ENCODE measurements at places on chromosomes 13 and 19. TPM values are rescaled to one million over a fixed set of nuclear protein-coding genes. Genes with fewer than 3 reads are reported as not detected.

GRCh38 chr13:73119612-73120011, 60.8 kb downstream of the KLF5 start:
- no peaks in the 10 kb centered on the region for H3K36me3 ChIP-seq
- H3K27ac ChIP-seq = no peak overlapping the region
- no peaks in the 10 kb centered on the region for H3K27me3 ChIP-seq
- no peak for DNase-seq

ING1 gene
- total RNA-seq = 25.7 TPM

IER2 gene
- total RNA-seq = 212 TPM

GRCh38 chr19:39031368-39032062, 834 bp downstream of the FBXO27 start:
- peaks cover 14% of the 10 kb centered on the region for H3K36me3 ChIP-seq
- peak overlapping the region; percentile 62 for H3K4me3 ChIP-seq
- peak overlapping the region; percentile 93 for H3K27ac ChIP-seq
- DNase-seq = peak; percentile 94
- peaks cover 27% of the 10 kb centered on the region for H3K4me1 ChIP-seq

DNA sequence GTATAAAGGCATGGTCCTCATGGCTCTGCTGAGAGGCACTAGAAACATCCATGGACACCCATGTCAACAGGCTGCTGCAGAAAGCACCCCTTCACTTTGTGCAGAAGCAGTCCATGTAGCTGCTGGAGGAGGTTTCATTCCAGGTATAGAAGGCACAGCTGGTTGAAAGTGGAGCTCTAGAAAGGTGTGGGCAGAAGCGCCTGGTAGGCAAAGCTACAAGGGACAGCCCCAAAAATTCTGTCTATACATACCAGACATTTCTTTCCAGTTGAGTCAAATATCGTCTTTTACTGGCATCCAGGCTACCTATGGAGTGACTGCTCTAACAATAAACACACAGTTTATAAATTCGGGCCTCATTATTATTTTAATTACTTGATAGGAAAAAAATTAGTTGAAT, 129.3 kb downstream of the ENOX1 start:
- no peaks in the 10 kb centered on the region for H3K27me3 ChIP-seq
- H3K4me1 ChIP-seq = no peaks in the 10 kb centered on the region
- H3K36me3 ChIP-seq = no peaks in the 10 kb centered on the region
- no peak overlapping the region for H3K4me3 ChIP-seq
- H3K27ac ChIP-seq = no peak overlapping the region
- no peak for DNase-seq

DNA sequence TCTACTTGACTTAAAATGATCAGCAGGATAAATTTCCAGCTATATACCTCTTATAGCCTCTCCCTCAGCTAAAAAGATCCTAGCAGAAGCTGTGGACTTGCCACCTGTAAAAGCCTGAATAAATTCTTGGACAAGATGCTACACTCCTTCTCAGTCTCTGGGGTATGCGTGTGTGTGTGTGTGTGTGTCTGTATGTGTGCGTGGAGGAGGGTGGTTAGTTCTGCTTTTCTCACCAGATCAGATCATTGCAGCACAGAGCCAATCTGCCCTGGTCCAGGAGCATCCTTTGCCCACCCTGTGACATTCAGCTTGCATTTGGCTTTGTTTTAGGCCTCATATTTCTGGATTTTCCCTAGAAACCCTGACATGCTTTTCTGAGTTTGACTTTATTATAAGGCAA, 438.3 kb downstream of the RFC3 start:
- no peak overlapping the region for H3K27ac ChIP-seq
- H3K36me3 ChIP-seq = no peaks in the 10 kb centered on the region
- no peaks in the 10 kb centered on the region for H3K27me3 ChIP-seq

DNA sequence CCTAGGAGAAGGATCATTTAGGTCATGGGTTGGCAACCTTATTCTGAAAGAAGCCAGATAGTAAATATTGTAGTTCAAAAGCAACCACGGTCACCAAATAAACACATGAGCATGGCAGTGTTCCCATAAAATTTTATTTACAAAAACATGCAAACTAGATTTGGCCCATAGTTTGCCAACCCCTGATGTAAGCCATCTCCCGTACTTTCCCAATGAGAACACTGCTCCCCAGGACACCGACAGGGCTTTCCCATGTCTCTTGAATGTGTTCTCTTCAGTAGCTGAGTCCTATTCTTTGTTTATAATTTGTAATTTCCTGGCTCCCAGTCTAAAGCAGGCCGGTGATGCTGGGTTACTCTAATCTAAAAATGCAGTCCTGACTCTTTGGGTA, 239.6 kb downstream of the LHFPL6 start:
- no peak overlapping the region for H3K27ac ChIP-seq
- H3K4me1 ChIP-seq = peaks cover 3% of the 10 kb centered on the region
- H3K4me3 ChIP-seq = no peak overlapping the region
- DNase-seq = no peak
- H3K27me3 ChIP-seq = no peaks in the 10 kb centered on the region
- H3K36me3 ChIP-seq = no peaks in the 10 kb centered on the region

PEG3 gene
- 7.2 TPM for total RNA-seq

NCAN gene
- not detected for total RNA-seq

- H3K27ac ChIP-seq = no peak overlapping the region
- no peak for DNase-seq
- H3K4me1 ChIP-seq = no peaks in the 10 kb centered on the region
- no peaks in the 10 kb centered on the region for H3K36me3 ChIP-seq
- peaks cover 43% of the 10 kb centered on the region for H3K27me3 ChIP-seq
These were observed 12.3 kb upstream of the GNG8 start for GRCh38 chr19:46648060-46648960.

DNA sequence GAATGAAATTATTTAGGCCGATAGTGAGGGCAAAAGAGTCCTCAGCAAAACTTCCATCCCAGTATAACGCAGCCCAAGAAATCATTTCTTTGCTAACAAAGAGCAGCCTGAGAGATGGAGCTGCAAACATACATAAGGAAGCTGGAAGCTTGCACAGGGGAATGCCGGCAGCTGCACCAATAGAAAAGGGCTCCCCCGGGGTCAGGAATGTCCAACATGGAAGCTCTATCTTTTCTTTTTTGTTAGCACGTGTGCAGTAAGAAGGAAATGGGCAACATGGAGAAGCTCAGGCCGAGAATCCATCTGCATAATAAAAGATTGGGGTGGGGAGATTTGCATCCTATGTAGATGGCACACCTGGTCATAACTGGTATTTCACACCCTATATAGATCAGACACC, 1363.5 kb upstream of the PCDH20 start:
- no peak for DNase-seq
- no peak overlapping the region for H3K4me3 ChIP-seq
- H3K4me1 ChIP-seq = no peaks in the 10 kb centered on the region
- H3K27me3 ChIP-seq = no peaks in the 10 kb centered on the region
- H3K36me3 ChIP-seq = no peaks in the 10 kb centered on the region

CRB3 gene
- total RNA-seq = 67.3 TPM

- H3K4me3 ChIP-seq = no peak overlapping the region
- H3K36me3 ChIP-seq = peaks cover under 1% of the 10 kb centered on the region
- H3K27ac ChIP-seq = no peak overlapping the region
- DNase-seq = no peak
- peaks cover 38% of the 10 kb centered on the region for H3K4me1 ChIP-seq
These were observed 25.6 kb downstream of the EPS15L1 start for GRCh38 chr19:16446108-16446723.

PCDH17 gene
- total RNA-seq = 0.86 TPM

- H3K27ac ChIP-seq = no peak overlapping the region
- H3K36me3 ChIP-seq = no peaks in the 10 kb centered on the region
- H3K4me1 ChIP-seq = no peaks in the 10 kb centered on the region
- H3K27me3 ChIP-seq = no peaks in the 10 kb centered on the region
- no peak for DNase-seq
- H3K4me3 ChIP-seq = no peak overlapping the region
These were observed 5.2 kb downstream of the DUXA start for GRCh38 chr19:57161985-57162539.

- DNase-seq = no peak
- H3K4me3 ChIP-seq = no peak overlapping the region
- H3K4me1 ChIP-seq = no peaks in the 10 kb centered on the region
- H3K27me3 ChIP-seq = peaks cover 18% of the 10 kb centered on the region
- no peak overlapping the region for H3K27ac ChIP-seq
These were observed 22.6 kb upstream of the CDC16 start for GRCh38 chr13:114212158-114212495.

NLRP12 gene
- total RNA-seq = not detected

DNA sequence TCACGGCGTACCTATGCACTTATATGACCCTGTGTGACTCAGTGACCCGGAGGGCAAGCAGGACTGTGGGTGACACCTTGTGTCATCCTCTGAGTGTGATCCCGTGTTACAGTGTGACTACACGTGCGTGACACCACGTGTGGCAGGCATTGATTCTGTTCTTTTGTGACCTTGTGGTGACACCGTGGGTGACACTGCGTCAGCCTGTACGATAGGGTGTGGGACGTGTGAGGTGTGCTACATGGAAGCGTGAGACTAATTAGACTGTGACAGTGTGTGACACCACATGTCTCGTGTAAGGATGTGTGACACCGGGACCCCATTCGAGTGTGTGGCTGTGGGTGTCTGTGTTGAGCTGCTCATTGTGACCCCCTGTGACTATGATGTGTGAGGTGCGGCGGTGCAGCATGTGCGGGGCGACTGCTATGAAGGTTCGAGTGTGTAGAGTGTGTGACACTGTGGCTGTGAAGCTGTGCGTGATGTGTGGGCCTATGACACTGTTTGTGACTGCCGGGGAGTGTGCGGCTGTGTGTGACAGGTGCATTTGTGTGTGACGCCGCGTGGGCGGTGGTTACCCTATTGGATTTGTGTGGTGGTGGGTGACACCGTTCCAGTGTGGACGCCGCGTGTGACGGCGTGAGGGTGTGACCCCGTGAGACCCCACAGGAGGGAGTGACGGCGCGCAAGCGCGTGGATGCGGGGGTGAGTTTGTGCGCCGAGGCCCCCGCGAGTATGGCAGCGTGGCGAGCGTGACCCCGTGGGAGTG, 399 bp upstream of the SPTBN4 start:
- H3K36me3 ChIP-seq = no peaks in the 10 kb centered on the region
- peak; percentile 76 for DNase-seq
- H3K27me3 ChIP-seq = no peaks in the 10 kb centered on the region
- peak overlapping the region; percentile 97 for H3K27ac ChIP-seq
- peaks cover 42% of the 10 kb centered on the region for H3K4me1 ChIP-seq

DNA sequence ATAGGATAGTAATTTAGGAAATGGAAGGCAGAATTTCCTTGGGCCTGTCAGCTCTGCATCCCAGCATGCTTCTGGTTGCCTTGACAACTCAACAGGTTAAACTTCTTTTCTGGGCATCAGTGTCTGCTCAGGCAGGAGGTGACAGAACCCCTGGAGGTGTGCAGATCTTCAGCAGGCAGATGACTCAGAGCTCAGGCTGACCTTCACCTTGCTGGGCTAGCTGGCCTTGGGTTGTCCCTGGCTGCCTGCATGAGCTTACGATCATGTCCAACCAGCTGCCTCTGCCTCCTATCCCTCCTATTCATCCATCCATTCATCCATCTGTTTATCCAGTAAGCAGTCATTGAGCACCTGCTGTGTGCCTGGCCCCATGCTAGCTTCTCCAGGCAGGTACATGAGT, 81.2 kb upstream of the KCTD15 start:
- H3K36me3 ChIP-seq = no peaks in the 10 kb centered on the region
- no peaks in the 10 kb centered on the region for H3K4me1 ChIP-seq
- H3K27ac ChIP-seq = no peak overlapping the region
- no peak for DNase-seq

RXFP2 gene
- not detected for total RNA-seq

CCDC70 gene
- not detected for total RNA-seq

- H3K27me3 ChIP-seq = no peaks in the 10 kb centered on the region
- peak overlapping the region; percentile 87 for H3K27ac ChIP-seq
- peak; percentile 99 for DNase-seq
These were observed 2.4 kb downstream of the LTBP4 start for GRCh38 chr19:40603389-40604170.
